Ureter (tissue), 1 donor: ENCODE measurements at places on chromosomes 3 and 15. TPM values are rescaled to one million over a fixed set of nuclear protein-coding genes. Genes with fewer than 3 reads are reported as not detected.

- no peak for DNase-seq
Measured at GRCh38 chr3:166634091-166634746, 745.9 kb downstream of the ZBBX start.

- DNase-seq, result no peak
Measured at GRCh38 chr3:74463515-74463914, 150.9 kb downstream of the CNTN3 start.

DNA sequence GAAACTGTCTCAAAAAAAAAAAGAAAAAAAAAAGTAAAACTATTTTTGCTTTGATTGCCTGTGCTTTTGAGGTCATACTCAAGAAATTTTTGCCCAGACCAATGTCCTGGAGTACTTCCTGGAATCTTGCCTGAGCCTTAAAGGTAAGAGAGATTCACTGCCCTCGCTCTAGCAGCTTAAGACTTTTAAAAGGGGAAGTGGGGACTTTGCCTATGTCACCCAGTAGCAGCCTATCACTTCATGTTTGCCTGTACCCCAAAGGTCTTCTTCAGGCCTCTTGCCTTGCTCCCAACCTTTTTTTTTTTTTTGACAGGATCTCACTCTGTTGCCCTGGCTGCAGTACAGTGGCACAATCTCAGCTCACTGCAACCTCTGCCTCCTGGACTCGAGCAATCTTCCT, 18.9 kb upstream of the GOLGB1 start:
- DNase-seq, result no peak

GRCh38 chr3:161770484-161771386, 274.1 kb downstream of the OTOL1 start:
- no peak for DNase-seq

DNA sequence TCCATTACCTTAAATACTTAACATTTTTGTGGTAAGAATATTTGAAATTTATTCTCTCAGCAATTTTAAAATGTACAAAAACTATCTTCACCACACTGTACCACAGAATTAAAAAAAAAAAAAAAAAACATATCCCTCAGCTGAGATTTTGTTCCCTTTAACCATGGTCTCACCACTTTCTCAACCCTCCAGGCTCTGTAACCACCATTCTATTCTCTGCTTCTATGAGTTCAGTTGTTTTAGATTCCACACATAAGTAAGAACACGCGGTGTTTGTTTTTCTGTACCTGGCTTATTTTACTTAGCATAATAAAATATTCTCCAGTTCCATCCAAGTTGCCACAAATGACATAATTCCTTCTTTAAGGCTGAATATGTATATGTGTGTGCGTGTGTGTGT, 41.5 kb downstream of the CSNK1G1 start:
- no peak for DNase-seq

DNA sequence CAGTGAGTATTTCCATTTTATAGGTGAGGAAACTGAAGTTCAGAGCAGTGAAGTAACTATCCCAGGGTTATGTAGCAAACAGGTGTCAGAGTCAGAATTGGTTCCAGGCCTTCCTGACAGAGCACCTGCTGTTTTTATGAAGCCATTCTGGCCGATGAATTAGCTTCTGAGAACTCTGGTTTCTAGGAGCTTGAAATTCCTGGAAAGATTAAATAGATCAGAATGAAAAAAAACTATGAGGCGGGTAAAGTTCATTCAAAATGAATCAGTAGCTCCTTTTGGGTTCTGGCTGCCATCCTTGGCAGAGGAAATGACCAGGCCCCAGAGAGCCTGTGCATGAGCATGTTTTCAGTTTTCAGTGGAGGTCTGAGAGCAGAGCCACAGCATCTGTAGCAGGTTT, 59.3 kb upstream of the CFAP161 start:
- DNase-seq, result no peak

- DNase-seq, result peak; percentile 90
Measured at GRCh38 chr3:134212967-134213665, 37.5 kb downstream of the RYK start.

DNA sequence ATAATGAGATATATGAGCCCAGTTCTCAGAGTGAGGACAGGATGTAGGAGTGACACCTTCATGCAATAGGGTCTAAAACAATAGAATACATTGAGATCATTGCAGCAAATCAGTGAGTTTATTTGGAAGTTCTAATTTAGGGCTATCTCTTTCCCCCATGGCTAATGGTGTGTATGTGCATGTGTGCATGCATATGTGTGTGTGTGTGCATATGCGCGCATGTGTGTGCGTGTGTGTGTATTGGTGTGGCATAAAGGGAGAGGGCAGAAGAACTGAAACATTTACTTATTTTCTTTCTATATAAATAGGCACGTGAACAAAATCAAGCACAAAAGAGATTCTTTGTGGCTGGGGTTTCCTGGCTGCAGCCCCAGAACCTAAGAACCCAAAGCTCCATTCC, 115.7 kb upstream of the VEPH1 start:
- DNase-seq, result no peak

The NANOGP8 gene
- total RNA-seq, result 4.6 TPM

- DNase-seq, result no peak
Measured at GRCh38 chr3:54755756-54756155, 172.1 kb downstream of the LRTM1 start.

The ZNF860 gene
- 4.4 TPM for total RNA-seq

DNA sequence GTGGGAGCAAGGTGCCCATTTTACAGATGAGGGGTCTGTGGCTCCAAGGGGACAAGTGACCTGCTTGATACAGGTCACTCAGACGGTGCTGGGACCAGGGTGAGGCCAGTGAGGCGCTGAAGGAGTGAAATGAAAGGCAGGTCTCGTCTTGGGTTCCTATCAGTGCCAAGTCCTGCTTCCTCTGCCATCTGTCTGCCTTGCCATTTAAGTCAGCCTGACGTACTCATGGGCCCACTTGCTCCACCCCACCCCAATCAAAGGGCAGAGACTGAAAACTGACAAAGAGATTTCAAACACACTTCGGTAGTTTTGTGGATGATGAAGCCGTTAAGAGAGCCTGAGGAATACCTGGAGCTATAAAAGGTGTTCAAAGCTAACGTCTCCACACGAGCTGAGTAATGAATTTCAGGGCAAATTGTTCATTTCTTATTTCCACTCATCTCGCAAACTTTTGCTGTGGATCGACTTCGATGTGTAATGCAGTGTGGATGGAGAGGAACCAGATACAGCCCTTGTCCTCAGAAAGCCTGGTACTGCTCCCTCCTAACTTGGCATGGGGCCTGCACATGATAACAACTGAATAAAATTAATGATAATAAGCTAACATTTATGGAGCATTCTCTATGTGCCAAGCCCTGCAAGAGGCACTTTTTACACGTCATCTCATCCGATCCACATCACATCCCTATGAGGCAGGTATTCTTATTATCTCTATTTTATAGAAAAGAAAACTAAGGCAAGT, 36.6 kb downstream of the ATP2B2 start:
- DNase-seq, result no peak

DNA sequence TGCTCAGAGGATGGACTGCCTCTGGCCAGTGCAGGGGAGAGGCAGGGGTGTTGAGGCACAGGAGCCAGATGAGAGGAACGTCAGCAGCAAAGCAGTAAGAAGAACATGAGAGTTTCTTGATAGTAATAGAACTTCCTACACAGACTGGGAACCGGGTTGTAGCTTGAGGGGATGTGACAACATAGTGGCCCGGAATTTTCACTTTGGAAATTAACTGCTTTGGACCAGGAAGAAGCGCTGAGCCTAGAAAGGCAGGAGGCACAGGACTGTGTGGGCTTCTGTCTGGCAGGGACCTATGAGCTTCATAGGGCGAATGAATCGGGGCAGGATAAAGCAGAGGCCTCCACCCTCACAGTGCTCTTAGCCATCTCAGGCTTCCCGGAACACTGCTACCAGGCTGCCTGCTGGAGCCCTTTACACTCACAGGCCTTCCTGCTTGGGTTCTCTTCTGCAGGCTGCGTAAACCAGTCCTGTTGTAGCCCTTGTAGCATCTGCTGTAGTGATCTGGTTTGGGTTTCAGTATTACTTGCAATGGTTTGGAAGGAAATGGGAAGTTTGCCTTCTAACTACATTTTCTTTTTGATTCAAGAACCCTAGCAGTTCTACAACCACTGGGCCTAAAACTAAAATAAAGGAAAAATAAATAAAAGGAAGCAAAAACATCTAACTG, 3.3 kb upstream of the ADPGK start:
- no peak for DNase-seq

GRCh38 chr3:161690299-161690620, 193.7 kb downstream of the OTOL1 start:
- DNase-seq, result no peak
